ENCODE measurements at places on chromosomes 4 and X. TPM values are rescaled to one million over a fixed set of nuclear protein-coding genes. Genes with fewer than 3 reads are reported as not detected.

SATL1 gene
- not detected for total RNA-seq

FGB gene
- total RNA-seq: 35.5 TPM

USP17L22 gene
- total RNA-seq: not detected

SLC49A3 gene
- 13.1 TPM for total RNA-seq

TLR7 gene
- total RNA-seq: not detected

NDUFA1 gene
- 23.2 TPM for total RNA-seq

CENPVL2 gene
- not detected for total RNA-seq

FRG2 gene
- not detected for total RNA-seq

GUCY1B1 gene
- total RNA-seq: 4.7 TPM

RHOXF1 gene
- total RNA-seq: not detected

HSFX3 gene
- not detected for total RNA-seq

RAB9B gene
- total RNA-seq: 0.51 TPM

HERC6 gene
- 8.5 TPM for total RNA-seq

CRLF2 gene
- not detected for total RNA-seq

SRPX gene
- 12.4 TPM for total RNA-seq

ZDHHC15 gene
- under 0.01 TPM for total RNA-seq

MAGEB17 gene
- total RNA-seq: not detected

LANCL3 gene
- 0.16 TPM for total RNA-seq

PLAC8 gene
- 0.98 TPM for total RNA-seq

ARSJ gene
- 40.2 TPM for total RNA-seq

GAGE12E gene
- total RNA-seq: not detected

RIPPLY1 gene
- total RNA-seq: 0.51 TPM

MGAT4D gene
- total RNA-seq: not detected

STOX2 gene
- total RNA-seq: 4.8 TPM

RRH gene
- total RNA-seq: not detected

DNASE1L1 gene
- 68.7 TPM for total RNA-seq

FREM3 gene
- total RNA-seq: not detected

CFP gene
- 0.13 TPM for total RNA-seq

CTAG1A gene
- total RNA-seq: not detected

CABS1 gene
- total RNA-seq: not detected

MSANTD1 gene
- total RNA-seq: 0.25 TPM

FATE1 gene
- total RNA-seq: not detected

GYPB gene
- not detected for total RNA-seq

ADH1B gene
- total RNA-seq: not detected

AFM gene
- not detected for total RNA-seq

PCDH19 gene
- 0.13 TPM for total RNA-seq

TMEM144 gene
- total RNA-seq: 2.0 TPM

TIGD4 gene
- total RNA-seq: not detected

ITIH6 gene
- total RNA-seq: not detected

SSX1 gene
- total RNA-seq: not detected

ARHGAP10 gene
- 15.5 TPM for total RNA-seq

ZCCHC18 gene
- 3.2 TPM for total RNA-seq

RNF128 gene
- 3.3 TPM for total RNA-seq

FAAH2 gene
- total RNA-seq: 0.38 TPM

CT47B1 gene
- not detected for total RNA-seq
